Cardiac septum (tissue), 1 donor: ENCODE measurements at places on chromosomes 2 and 18. TPM values are rescaled to one million over a fixed set of nuclear protein-coding genes. Genes with fewer than 3 reads are reported as not detected.

- no peak for DNase-seq
Measured at GRCh38 chr2:45134014-45134413, 124.8 kb upstream of the SIX2 start.

- DNase-seq, result no peak
Measured at GRCh38 chr2:43033466-43034241, 192.8 kb downstream of the ZFP36L2 start.

DNA sequence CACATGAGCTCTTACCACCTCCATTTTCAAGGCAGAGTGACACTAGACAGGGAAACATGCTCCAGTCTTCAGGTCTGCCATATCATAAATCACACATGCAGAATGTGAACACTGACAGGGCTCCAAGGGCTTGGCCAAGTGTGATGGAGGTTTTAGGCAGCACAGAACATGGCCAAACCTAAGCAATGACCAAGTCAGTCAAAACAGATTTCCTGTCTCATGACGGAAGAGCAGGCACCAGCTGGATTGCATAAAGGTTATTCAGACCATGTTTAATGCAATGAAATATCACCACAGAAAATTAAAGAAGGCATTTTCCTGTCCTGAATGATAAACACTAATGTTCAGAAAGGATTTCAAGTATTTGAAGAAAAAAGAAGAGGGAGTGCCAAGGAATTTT, 72.5 kb downstream of the SUMO1 start:
- no peak for DNase-seq

DNA sequence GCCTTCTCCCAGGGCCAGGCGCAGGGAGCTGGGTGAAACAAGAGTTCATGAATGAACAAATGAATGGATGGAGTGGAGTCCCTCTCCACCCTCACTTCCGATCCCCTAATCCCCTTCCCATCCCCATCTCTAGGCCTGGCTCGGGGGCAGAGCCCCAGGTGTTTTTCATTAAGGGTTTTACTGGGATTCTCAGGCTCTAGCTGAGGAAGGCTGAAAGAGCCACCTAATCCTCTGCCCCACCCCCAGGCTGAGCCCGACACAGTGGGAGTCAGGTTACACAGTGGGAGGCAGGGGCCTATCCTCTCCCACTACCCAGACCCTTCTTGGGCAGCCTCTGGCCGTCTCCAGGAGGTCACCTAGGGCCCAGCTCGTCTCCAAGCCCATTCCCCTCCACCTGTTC, 36.1 kb downstream of the SDC1 start:
- no peak for DNase-seq

DNA sequence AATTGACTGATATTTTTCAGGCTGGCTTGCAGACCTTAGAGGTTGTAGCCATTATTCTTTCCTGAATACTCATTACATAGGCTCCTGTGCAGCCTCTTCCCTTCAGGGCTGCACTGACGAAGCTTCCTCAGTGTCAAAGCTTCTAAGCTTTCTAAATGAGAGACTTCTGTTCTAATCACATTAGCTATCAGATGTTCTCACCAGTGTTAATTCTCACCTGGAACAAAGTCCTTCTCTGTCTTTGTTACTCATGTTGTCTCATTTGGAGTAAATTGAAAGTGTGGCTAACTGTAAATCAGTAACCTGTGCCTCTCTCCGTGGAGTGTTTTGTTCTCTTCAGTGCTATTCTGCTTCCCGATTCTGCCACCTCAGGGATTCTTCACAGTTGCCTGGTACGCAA, 76.9 kb downstream of the MC4R start:
- no peak for DNase-seq

The NR4A2 gene
- total RNA-seq, result 1.1 TPM

- no peak for DNase-seq
Measured at GRCh38 chr18:75116165-75116564, 92.8 kb downstream of the PTGR3 start.
